ENCODE measurements at places on chromosomes 4 and X.

DNA sequence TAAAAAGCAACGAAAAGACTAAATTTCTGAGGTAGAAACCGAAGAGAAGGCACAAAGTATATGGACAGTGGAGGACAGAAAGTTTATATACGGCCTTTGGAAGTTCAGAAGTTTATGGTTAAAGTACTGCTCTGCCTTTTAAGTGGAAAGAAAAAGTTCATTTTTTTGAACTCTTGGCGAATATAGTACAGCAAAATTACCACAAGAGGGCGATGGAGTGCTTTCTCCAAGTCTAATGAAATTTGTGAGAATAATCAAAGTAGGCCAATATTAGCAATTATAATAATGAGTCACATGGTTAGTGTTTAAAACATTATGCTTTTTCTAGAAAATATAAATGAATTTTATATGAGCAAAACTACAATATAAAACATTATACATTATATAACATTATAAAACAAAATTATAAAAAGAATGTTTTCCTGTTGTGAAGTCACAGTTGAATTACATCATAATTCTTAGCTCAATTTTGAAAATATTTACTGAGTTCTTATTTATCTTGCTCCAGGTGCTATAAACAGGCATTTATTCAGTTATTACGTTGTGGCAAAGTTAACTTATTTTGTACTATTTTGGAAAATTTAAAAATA, 136.2 kb upstream of the BMPR1B start:
- DNase-seq, result no peak

DNA sequence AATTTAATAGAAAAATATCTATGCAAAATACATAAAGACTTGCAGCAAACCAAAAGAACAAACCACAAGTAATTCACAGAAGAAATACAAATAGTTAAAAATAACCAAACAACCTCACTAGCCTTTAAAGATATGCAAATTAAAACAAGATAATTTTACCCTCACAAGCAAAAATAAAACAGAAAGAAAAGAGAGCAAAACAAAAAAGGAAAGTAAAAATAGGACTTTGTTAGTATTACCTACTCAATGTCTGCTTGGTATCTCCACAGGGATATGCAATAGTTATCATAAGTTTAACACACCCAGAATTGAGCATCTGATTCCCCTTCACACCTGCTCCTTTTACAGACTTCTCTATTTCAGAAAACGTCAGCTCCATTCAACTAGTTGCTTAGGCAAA, 737.5 kb upstream of the MAGEB2 start:
- no peak for DNase-seq

DNA sequence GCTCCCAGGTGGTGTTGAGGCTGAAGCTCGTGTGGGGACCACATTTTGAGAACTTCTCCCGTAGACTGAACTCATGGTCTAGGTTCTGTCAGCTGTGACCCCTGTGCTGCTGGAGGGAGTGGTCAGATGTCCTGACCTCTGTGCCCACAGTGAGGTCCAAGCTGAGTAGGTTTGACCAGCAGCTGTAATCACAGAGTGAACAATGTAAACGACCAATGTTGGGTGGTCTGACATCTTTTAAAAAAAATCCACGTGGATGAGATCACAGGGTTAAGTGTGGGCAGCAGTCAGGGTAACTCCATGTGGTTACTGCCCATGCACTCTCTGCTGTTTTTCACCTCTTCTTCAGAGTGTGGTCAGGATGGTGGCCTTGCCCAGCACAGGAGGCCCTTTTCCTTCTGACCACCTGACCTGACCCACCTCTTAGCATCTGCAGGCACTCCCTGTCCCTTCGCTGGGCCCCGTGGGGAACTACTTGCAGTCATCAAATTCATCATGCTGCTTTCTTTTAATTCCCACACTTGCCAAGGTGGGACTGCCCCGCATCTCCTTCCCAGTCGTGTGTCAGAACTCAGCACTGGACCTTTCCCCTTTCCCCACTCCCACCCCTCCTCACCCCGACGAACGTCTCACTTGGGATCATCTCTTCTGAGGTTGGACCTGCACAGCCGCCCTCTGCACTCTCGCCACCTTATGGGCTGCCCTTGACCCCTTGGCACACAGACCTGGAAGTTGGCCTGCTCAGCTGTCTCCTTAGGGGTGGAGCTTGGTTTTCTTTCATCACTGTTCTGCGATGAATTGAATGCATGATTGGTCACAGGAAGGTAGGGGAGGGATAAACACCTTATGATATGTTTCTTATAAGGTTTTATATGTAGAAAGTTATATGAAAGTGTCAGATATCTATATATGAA, 120.1 kb downstream of the PTTG2 start:
- no peak for DNase-seq

- DNase-seq, result peak; percentile 5
Observed at GRCh38 chr4:149264093-149264733, 551.4 kb downstream of the IQCM start.

- DNase-seq, result no peak
Observed at GRCh38 chr4:46870411-46870810, 38.6 kb downstream of the COX7B2 start.

DNA sequence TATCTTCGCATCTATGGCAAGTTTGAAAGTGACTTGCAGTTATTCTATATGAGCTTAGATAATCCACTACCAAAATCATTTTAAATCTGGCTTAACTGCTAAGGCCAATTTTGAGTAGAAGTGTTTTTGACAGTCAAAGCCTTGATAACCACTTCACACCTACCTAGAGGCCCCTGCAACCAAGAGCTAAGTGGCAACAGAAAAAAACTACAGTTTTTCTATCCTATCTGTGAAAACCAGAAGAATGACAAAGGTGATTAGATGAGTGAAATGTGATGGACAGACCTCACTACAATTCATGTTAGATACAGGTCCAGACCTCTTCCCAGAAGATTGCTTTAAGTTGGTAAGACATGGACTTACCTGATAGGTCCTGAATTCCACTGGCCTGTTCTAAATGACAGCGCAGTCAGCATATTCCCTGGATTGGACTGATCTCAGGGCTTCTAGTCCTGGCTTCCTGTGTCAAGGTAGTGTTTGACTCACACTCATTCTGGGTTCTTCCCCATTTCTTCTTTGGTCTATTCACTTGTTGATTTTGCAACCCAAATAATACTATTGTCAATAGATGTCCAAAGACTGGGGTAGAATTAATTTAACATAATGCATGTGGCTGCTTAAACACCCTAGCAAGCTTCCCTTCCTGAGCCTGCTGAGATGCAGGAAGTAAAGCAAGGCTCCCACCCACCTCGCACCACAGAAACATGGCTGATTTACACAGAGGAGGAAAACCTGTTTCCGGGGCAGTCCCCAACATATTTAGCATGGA, 65.1 kb downstream of the PPP3CA start:
- DNase-seq, result peak; percentile 36

DNA sequence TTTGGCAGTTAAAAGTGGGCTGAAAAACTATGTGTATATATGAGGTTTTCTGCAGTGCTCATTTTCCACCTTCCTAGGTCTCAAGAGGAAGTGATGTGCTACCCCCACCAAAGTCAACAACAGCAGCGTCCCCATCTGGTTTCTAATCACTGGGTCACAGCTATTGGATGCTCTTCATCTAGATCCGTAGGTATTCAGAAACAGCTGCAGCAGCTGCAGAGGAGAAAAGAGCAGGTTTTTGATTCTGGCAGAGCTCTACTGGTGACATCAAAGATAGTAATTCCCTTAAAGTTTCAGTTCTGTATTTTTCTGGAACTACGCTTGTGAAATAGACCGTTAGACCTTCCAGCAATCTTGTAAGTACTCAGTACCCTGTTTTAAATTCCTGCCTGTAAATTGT, 5.8 kb upstream of the GUCY2F start:
- DNase-seq, result no peak

All from stimulated activated CD4-positive, alpha-beta T cell treated with anti-CD3 and anti-CD28 coated beads, Interleukin-2, amount 100 ng/mL, for 24 hours (primary cell).